ENCODE measurements at places on chromosomes 11 and 22. TPM values are rescaled to one million over a fixed set of nuclear protein-coding genes. Genes with fewer than 3 reads are reported as not detected.

OR2D2 gene
- total RNA-seq = not detected

CD3E gene
- total RNA-seq = not detected

OR8B12 gene
- total RNA-seq = not detected

BIK gene
- 56.8 TPM for total RNA-seq

DBX1 gene
- not detected for total RNA-seq

CCDC88B gene
- total RNA-seq = 2.9 TPM

MPZL3 gene
- 81.4 TPM for total RNA-seq

MMP27 gene
- not detected for total RNA-seq

SPCS2 gene
- 29.8 TPM for total RNA-seq

PTPRCAP gene
- total RNA-seq = 0.51 TPM

CLDN5 gene
- total RNA-seq = 0.38 TPM

DRICH1 gene
- not detected for total RNA-seq

Data from bronchial epithelial cell (primary cell).